ENCODE measurements at places on chromosomes 6 and 20. TPM values are rescaled to one million over a fixed set of nuclear protein-coding genes. Genes with fewer than 3 reads are reported as not detected.

Gene SLC52A3
- 6.7 TPM for total RNA-seq

Gene LY6G5C
- total RNA-seq = 0.72 TPM

DNA sequence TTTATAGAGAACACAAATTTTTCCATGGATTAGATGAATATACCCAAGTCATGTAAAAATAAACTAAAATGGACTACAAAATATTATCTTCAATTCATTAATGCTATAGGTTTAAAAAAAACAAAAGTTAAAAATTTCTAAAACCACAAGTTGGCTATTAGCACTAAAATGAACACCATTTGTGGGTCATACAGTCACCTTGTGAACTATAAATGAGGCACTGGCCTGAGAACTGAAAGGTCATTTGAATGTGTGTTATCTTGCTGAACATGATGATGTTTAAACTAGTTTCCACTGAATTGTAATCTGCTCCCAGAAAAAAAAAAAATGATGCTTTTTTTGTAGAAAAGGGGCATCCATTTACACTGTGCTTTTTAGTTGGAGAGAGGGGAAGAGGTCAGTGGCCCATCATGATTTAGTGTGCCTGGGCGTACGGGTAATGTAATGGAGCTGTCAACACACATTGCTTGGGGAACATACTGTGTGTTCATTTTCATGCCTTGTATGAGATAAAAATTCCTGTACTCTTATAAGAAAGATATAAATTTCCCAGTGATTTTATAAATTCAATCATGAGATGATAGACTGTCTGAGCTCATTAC, 96.6 kb upstream of the FKBP1C start:
- ATAC-seq = no peak

- ATAC-seq = no peak
Observed at GRCh38 chr6:16343593-16343992, 105.2 kb downstream of the GMPR start.

GRCh38 chr6:15588971-15589634, 73.7 kb downstream of the DTNBP1 start:
- no peak for ATAC-seq

- ATAC-seq = no peak
Observed at GRCh38 chr20:54479138-54479906, 3.9 kb downstream of the DOK5 start.

All from esophagus mucosa (tissue), 1 donor.